IMR-90 (cell line): ENCODE measurements at places on chromosomes 2 and 18. TPM values are rescaled to one million over a fixed set of nuclear protein-coding genes. Genes with fewer than 3 reads are reported as not detected.

GRCh38 chr2:133270550-133270949, 297.7 kb downstream of the NCKAP5 start:
- H3K27me3 ChIP-seq: no peaks in the 10 kb centered on the region
- H3K36me3 ChIP-seq: no peaks in the 10 kb centered on the region
- DNase-seq: no peak
- no peak overlapping the region for H3K27ac ChIP-seq
- peaks cover 9% of the 10 kb centered on the region for H3K4me1 ChIP-seq
- no peak overlapping the region for H3K4me3 ChIP-seq

DNA sequence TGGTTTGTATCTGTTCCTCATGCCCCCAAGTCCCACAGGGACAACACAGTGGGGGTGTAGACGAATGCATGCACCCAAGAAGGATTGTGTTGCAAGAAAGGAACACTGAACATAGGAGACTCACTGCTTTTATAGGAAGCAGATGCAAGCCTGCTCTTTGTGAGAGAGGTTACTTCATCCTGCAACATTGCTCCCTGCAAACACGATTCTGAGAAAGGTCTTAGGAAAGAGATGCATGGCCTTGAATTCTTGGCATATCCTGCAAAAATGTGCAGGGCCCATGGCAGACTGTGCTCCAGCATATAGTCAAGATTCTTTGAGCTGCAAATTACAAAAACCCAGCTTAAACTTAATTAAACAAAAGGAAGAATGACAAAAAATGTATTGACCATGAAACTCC, 312.2 kb upstream of the MGAT5 start:
- H3K27me3 ChIP-seq: no peaks in the 10 kb centered on the region
- no peaks in the 10 kb centered on the region for H3K36me3 ChIP-seq
- peaks cover 8% of the 10 kb centered on the region for H3K4me1 ChIP-seq
- H3K4me3 ChIP-seq: no peak overlapping the region
- H3K27ac ChIP-seq: peak overlapping the region; percentile 88; the same call in 1 of the 2 replicates

The ECEL1 gene
- not detected in 2 replicates for total RNA-seq

The FAP gene
- 71.0 and 93.9 TPM in 2 replicates for total RNA-seq
